RPMI8226 (cell line): ENCODE measurements at places on chromosomes 1 and 21.

DNA sequence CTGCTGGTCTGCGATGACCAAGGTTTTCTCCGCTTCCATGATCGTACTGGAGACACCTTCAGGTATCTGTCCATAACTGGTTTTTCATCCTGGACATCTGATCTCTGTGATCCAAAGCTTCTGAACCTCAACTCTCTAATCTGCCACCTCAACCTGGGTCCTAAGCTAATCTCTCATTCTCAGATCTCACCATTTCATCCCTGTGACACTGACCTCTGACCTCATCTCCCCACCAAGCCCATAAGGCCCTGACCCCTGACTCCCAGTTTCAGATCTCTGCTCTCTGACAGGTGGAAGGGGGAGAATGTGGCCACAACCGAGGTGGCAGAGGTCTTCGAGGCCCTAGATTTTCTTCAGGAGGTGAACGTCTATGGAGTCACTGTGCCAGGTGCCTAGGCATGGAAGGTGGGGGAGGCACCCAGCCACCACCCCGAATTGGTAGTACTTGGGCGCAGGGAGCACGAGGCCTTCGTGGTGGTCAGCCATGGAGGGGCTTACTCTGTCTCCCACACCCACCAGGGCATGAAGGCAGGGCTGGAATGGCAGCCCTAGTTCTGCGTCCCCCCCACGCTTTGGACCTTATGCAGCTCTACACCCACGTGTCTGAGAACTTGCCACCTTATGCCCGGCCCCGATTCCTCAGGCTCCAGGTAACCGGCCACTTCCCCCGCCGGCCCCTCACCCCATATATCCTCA lies 3.8 kb downstream of the SLC27A3 start:
- DNase-seq, result no peak

GRCh38 chr1:167501515-167502191 lies 16.7 kb downstream of the CD247 start:
- peak; percentile 15 for DNase-seq

DNA sequence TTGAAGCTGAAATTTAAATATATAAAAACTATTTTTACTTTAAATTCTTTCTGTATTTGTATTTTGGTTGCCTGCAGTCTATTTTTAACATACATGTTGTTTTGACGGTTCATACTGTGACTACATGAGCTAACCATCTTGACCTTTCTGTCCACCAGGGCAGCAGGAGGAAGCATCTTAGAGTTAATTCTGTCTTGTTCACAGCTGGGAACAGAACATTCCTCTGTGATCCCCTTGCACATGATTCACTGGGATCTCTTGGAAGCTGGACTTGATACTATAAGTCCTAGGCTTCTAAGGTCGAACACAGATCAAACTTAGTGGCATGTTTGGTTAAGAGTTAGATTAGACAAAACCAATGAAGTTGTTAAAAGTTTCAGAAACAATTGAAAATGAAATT lies 99.7 kb downstream of the NFIA start:
- DNase-seq, result no peak

GRCh38 chr1:177181631-177182291 lies 11.0 kb downstream of the BRINP2 start:
- peak; percentile 78 for DNase-seq

DNA sequence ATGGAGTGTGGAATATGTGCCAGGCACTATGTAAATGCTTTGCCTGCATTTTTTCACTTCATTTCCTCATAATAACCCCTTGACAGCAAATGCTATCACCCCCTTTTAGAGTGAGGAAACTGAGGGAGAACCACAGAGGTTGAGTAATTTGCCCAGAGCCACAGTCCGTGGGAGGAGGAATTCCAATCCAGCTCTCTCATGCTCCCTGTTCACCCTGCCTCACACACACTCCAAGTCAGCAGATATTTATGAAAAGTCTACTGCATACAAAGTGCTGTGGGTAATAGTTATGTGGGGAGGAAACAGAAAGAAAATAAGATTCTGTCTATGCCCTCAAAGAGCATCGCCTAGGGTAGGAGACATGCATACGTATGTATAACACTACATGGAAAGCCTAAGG lies 30.9 kb upstream of the RBM15 start:
- no peak for DNase-seq

DNA sequence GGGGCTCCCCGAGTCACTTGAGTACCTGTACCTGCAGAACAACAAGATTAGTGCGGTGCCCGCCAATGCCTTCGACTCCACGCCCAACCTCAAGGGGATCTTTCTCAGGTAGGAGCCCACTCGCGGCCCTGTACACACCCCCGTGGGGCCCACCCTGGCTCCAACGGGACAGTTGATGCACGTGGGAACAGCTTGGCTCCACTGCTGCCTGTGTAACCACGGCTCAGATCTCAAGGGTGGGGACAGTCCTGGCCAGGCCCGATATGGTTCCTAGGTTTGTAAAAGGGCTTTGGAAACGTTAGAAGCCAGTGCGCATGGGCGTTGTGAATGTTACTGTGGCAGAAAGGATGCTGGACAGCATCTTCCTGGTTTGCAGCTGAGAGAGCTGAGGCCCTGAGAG lies 18.8 kb downstream of the PODN start:
- DNase-seq, result no peak

GRCh38 chr1:18091660-18092446 lies 15.7 kb upstream of the IGSF21 start:
- DNase-seq, result no peak

DNA sequence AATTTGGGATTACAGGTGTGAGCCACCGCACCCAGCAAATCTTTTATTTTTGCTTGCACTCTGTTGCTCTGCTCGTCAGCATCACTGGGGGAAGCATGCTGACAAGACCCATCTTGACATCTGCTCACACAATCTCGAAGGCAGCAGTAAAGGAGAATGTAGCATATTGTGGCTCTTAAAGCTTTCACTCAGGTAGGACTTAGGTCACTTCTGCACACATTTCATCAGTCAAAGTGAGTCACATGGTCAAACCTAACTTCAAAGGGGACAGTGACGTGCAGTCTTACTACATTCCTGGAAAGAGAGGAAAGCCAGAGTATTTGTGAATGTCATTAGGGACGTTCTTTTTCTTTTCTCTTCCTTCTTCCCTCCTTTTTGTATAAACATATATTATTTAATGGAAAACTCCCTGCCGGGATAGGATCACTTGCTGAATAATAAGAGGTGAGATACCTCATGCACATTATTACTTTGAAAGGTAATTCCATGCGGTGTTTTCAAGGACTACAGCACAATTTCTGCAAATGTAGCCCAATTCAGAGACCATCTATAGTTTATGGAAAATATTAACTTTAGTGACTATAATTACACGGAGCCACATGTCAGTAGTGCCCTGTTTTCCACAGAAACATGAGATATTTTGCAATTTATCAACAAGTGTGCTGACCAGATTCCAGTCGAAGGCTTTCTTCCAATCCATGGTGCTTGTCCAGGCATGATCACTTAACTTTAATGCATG lies 19.3 kb upstream of the ACBD6 start:
- no peak for DNase-seq

- DNase-seq, result no peak
Observed at GRCh38 chr1:67647036-67647798, 37.8 kb upstream of the GADD45A start.

GRCh38 chr1:65027666-65028358 lies 61.5 kb upstream of the JAK1 start:
- DNase-seq, result peak; percentile 83

DNA sequence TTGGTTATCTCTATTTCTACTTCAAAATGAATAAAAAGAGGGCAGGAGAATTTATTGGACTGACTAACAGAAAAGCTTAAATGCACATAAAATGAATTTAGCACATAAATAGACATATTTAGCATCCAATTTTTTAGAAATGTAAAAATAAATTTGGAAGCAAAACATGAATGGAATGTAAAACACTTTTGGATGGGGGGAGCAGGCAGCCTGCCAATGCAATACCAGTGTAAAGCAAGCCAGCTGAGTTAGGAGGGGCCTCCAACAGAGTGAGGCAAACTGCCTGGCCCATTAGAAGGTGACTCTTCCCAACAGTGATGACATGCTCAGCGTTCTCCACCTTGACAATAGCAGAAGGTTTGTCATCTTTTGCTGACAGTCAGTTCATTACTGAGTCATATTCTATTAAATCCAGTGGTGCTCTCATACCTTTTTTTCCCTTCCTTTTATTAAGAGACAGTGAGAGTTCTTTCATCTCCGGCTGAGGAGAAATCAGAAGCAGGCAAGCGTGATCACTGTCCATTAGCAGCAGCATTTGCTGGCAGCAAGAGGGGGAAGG lies 19.5 kb upstream of the EXO1 start:
- no peak for DNase-seq

- no peak for DNase-seq
Observed at GRCh38 chr1:208681878-208682663, 437.9 kb upstream of the PLXNA2 start.

DNA sequence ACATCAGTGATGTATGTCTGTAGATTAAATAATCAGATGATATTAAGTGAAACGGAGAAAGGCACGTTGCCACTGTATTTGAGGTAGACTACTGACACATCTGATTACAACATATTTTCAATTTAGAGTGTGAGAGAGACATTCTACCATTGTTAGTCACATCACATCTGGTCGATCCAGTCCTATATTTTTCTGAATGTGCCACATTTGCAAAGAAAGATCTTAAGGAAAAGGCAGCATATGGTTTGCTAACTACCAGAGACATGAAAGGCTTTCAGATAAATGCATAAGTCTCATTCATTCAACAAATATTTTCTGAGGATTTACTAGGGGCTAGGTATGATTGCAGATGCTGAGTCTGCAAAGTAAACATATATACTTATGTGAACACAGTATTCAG lies 114.3 kb upstream of the RUNX1 start:
- no peak for DNase-seq

GRCh38 chr1:207205614-207206061 lies 101.6 kb downstream of the C4BPA start:
- no peak for DNase-seq

- no peak for DNase-seq
Observed at GRCh38 chr1:216614011-216614934, 109.0 kb downstream of the ESRRG start.

- DNase-seq, result peak; percentile 95
Observed at GRCh38 chr1:21607549-21608529, 61.3 kb downstream of the RAP1GAP start.

- DNase-seq, result no peak
Observed at GRCh38 chr21:38743772-38744529, 61.8 kb upstream of the ETS2 start.

- no peak for DNase-seq
Observed at GRCh38 chr1:213531369-213532310, 456.1 kb upstream of the PROX1 start.

DNA sequence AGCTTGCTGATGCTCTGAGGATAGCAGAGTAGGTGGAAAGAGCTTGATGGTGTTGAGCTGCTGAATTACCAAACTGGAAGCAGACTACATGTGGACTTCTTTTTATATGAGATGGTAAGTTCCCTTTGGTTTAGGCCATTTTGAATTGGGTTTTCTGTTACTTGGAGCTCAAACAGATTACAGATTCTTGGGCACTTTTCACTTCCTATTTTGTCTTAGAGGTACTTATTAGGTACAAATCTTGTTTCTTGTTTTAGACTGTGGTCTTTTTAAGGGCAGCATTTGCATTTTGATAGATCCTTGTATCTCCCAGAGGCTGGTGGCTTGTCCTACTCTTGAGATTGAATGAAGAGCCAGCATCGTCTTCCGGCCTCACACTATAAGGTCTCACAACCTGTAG lies 70.2 kb downstream of the GADD45A start:
- no peak for DNase-seq

GRCh38 chr1:24483441-24483840 lies 19.2 kb upstream of the RCAN3 start:
- no peak for DNase-seq

DNA sequence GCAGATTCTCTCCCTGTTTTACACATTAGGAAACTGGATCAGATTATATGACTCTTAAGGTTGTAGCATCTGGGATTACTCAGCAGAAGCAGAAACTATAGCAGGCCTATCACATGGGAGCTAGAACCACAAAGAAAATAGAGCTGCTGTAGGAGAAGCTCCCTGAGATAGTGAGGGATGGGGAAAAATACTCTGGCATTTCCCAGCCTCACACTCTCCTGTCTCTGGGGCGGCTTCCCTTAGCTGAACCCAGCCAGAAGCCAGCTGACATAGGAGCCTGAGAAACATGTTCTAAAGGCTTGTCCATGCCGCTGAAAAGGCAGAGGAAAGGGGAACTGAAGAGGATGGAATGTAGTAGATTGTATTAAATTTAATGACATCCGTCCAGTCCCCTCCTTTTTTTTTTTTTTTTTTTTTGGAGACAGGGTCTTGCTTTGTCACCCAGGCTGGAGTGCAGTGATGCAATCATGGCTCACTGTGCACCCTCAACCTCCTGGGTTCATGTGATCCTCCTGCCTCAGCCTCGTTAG lies 76.8 kb upstream of the DNAJC6 start:
- no peak for DNase-seq
